ENCODE measurements at places on chromosomes 7 and 10.

DNA sequence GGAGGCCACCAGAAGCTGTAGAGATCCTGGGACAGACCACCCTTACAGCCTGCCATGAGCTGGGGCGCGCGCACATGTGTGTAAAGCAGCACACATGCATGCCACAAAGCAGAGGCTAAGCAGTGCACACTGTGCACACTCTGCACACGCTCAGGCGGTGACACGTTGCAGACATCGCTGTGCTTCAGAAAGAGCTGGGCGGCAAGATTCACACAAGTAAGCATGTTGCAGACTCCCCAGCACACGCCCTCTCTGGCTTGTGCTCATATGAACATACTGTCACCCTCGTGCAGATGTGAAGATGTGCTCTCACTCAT is 478.9 kb downstream of the DNAJB6 start:
- no peak for DNase-seq

GRCh38 chr7:43771128-43771527 is 12.6 kb downstream of the BLVRA start:
- no peak for DNase-seq

DNA sequence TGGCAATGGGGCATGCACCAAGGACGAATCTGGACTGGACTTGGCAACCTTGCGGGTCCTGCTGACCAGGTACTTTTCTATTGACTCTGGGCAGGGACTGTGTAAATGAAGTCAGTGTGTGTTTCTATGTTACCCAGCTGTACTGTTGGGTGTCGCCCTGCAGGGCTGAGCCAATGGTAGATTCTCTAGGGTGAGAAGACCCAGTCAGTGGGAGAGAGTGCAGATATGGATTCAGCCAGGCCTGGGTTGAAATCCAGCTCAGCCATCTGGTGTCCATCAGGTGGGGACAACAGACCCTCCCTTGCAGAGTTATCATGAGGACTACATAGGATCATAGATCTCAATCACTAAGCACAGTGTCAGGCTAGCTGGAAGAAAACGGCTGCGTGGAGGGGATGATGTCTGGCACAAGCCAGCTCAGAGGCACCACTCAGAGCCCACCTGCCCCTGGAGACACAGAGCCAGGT is 4.9 kb upstream of the PPIF start:
- no peak for DNase-seq

GRCh38 chr10:132579027-132579859 is 41.7 kb downstream of the INPP5A start:
- no peak for DNase-seq

- DNase-seq = no peak
Measured at GRCh38 chr7:27295236-27295635, 52.6 kb downstream of the EVX1 start.

DNA sequence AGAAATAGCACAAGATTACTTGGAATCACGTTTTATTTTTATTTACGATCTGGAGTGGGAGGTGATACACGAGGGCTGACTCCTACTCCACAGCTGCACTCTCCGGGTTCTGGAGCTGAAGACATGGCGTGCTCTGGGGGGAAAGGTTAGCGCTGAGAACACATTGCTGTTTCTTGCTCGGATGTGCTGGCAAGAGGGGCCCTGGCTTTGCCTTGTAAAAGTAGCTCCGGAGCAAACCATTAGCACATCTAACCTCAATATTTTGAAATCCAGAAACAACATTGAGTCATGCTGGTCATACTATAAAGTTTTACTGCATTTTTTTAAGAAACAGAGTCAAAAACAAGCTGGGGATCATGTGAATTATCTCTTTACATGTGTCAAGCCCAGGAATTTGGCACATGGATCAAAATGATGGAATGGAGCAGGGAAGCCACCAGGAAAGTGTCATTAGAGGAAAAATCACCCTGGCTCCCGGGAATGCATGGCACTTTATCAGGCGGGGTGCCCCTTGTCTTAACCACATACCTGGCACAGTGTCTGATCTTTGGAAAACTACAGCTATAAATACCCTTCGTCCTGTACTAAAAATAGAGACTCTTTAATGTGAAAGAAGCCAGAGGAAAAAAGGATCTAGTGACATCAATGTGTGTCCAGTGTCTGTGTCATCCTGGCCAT is 31.6 kb upstream of the LYZL1 start:
- peak; percentile 92 for DNase-seq

DNA sequence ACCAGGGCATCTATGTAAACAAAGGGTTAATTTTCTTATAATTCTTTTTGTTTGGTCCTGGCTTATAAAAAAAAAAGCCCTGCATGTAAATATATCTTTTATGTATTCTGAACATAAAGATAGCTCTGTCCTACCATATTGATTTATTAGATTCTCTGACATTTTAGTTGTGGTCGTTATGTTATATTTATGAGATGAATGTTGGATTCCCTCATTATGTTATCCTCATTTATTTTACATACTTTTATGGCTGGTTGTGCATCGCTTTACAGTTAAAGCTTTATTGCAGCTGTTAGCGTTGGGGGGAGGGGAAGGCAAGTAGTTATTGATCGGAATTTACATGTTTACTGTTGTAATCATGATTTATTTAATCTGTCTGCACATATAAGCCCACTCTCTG is 431.5 kb downstream of the LRMDA start:
- DNase-seq = no peak

- no peak for DNase-seq
Measured at GRCh38 chr10:129780901-129781795, 182.9 kb downstream of the EBF3 start.

GRCh38 chr10:101840741-101841453 is 2.7 kb downstream of the KCNIP2 start:
- DNase-seq = peak; percentile 68

- no peak for DNase-seq
Measured at GRCh38 chr10:85256481-85256880, 928.1 kb downstream of the CCSER2 start.

- DNase-seq = no peak
Measured at GRCh38 chr7:31249671-31250070, 90.9 kb downstream of the NEUROD6 start.

GRCh38 chr10:103648636-103649532 is 155.4 kb downstream of the NEURL1 start:
- peak; percentile 49 for DNase-seq

- no peak for DNase-seq
Measured at GRCh38 chr10:77377678-77378352, 259.8 kb downstream of the KCNMA1 start.

- no peak for DNase-seq
Measured at GRCh38 chr7:55572378-55573233, at the start of gene VOPP1. VOPP1 (minus strand) TSS chr7:55572502; CDS start chr7:55572324, 178 bp downstream.

DNA sequence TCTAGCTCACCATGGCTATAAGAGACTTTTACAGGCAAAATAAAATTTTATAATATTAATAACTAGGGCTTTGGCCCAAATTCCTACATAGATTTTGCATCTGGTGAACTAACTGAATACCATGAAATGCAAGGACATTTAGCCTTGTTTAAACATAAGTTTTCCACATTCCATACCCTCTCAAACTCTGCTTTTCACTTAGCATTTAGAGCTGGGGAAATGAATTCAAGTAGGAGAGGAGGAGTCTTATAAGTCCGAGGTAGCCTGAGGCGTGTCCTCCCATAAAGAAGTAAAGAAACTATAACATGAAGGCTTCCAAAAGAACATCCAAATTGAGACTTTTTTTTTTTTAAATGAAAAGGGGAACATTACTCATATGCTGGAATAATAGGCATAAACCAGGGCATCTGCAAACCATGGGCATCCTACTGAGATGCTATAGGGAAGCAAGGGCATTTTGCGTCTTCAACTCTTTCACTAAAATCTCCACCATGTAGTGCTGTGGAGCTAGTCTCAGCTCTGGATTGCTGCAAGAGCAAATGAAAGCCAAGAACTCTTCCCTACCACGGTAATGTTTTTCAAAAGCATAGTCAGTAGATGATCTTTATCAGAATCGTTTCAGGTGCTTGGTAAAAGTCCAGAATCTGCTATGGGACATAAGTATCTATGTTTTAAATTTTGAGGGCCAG is 79.1 kb downstream of the PALS2 start:
- no peak for DNase-seq

- peak; percentile 58 for DNase-seq
Measured at GRCh38 chr10:79192677-79193003, 123.9 kb downstream of the ZMIZ1 start.

GRCh38 chr7:113519472-113519871 is 399.3 kb downstream of the PPP1R3A start:
- DNase-seq = no peak

GRCh38 chr10:76729841-76730487 is 907.6 kb downstream of the KCNMA1 start:
- no peak for DNase-seq

- DNase-seq = no peak
Measured at GRCh38 chr10:23157239-23157681, 34.9 kb upstream of the PTF1A start.

- no peak for DNase-seq
Measured at GRCh38 chr10:129780198-129780597, 183.9 kb downstream of the EBF3 start.

- no peak for DNase-seq
Measured at GRCh38 chr10:71264345-71265200, 52.2 kb downstream of the UNC5B start.

DNA sequence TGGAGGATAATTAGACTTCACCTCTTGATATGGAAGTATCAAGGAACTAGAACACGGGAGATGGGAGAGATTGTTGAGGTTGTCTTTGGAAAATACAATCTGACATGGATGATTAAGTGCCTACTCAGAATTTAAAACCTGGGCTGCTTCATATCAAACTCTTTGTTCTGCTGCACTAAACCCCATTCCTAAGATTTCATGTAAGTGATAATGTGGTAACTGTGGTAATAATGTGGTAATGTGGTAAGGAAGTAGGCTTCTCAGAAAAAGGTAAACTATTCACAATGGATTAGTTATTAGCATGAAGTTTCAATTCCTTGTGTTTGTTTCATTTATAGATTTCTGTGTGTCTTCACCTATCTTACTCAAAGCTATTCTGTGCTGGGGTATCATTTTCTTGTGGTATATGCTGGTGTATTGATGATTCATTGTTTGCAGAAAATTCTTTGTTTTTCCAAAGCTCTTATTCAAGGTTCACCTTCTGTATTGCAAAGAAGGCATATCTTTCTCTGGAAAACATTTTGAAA is 129.9 kb upstream of the TAC1 start:
- DNase-seq = no peak

- no peak for DNase-seq
Measured at GRCh38 chr7:41559426-41559825, 143.5 kb downstream of the INHBA start.

DNA sequence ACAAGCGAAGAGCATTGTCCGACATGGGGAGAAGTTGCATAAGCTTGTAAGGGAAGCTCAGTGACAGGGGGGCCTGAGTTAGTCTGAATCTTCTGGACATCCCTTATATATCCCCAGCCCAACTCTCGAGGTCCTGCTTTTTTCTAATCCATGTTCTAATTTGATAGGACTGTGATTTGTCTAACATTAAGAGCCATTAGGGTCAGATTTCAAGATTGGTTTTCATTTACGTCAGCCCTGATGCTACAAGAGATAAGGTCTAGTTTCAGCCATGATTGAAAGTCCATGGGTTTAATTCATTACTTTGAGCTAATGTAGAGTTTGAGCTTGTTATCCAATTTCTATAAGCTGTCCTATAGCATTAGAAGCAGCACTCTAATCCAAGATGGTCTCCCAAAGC is 20.3 kb downstream of the TLX1 start:
- no peak for DNase-seq

GRCh38 chr10:53209944-53210611 is 437.5 kb upstream of the MBL2 start:
- no peak for DNase-seq

GRCh38 chr7:125462615-125463014 is 533.0 kb upstream of the POT1 start:
- DNase-seq = no peak

DNA sequence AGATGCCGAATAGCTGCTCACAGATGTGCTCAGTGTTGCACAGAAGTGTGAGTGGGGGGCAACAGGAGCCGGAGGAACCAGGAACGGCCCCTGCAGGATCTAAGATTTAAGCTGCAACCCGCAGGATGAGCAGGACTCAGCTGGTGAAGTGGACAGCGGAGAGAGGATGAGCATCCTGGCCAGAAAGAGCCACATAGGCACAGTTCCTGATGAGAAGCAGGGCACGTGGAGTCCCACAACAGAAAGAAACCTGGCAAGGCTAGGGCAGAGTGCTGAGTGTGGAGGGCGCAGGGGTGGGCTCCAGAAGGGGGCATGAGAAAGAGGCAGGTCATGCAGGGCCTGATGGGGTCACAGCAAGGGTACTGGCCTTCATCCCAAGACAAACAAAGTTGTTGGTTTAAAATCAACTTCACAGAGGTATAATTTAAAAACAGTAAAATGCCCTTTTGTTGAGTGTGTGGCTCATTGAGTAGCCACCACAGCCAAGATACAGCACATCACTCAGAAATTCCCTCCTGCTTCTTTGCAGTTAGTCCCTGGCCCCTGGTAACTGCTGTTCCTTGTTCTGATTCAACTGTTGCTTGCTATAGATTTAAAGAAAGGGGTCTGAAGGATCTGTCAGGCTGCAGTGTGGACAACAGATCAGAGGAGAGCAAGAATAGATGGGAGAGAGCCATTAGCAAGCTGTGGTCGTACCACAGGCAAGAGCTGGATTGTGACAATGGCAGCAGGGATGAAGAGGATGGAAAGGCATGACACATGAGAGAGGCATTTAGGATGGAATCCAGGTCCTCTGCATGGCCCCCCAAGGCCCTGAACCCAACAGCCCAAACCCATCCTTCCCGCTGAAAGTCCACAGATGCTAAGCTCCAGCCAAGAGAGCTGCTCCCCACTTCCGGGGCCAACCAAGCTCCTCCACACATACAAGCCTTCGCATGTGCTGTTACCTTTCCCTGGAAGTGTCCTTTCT is 53.1 kb upstream of the OSBPL3 start:
- peak; percentile 18 for DNase-seq

DNA sequence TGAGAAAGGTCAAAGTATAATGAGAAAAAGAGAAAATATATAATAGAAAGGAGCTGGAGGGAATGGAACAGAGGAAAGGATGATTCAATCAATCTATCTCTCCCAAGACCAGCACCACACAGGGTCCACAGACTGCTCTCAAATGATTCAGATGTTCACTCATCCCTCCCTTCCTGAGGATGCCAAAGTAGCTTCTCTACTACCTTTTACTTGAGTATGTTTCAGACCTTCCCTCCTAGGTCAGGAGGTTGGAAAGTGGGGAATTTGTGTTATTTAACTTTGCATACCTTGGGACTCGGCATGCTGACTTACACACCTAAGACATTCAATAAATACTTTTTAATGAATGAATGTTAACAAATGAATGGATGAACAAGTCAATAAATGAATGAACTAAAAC is 30.6 kb downstream of the CPVL start:
- no peak for DNase-seq

All from HFFc6 (cell line).